ENCODE measurements at places on chromosomes 11 and 22.
A peak's percentile ranks its signal among the peaks of the same experiment; 100 is the strongest.

DNA sequence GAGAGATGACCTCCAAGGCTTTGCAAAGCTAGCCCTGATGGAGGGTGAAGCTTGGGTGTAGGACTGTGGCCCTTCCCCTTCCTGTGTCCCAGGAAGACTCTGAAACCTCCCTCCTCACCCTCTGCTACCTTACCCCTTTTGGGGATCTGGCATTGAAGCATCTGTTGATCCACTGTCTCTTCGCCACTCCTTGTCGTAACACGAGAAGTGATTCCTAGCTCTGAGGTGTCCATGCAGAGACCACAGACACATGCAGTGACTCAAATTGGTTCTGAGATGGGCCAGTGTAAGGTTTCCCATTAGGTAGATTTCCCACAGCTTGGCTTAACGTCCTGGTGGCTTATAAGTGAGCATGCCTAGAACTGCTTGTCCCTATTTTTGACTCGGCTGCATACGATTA is 101.4 kb downstream of the ZBTB16 start:
- no peak for DNase-seq

GRCh38 chr22:46049726-46050450 is 72.9 kb upstream of the WNT7B start:
- DNase-seq = no peak

GRCh38 chr22:50323900-50324299 is 2.9 kb downstream of the DENND6B start:
- no peak for DNase-seq

DNA sequence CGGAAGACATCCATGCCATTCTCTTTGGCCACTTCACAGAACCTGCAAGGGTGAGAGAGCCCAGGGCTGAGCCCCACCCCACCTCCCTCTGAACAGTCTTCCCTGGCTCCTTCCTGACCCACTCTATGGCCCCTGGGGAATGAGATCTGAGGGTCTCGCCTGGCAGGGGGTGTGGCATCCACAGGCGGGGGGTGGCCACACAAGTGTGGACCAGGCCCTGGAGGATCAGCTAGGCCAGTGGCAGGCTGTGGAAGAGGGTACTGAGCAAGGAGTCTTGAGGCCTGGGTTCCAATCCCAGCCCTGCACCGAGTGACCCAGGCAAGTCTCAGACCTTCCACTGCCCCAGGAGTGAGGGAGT is 5.6 kb upstream of the LRFN4 start:
- no peak for DNase-seq

DNA sequence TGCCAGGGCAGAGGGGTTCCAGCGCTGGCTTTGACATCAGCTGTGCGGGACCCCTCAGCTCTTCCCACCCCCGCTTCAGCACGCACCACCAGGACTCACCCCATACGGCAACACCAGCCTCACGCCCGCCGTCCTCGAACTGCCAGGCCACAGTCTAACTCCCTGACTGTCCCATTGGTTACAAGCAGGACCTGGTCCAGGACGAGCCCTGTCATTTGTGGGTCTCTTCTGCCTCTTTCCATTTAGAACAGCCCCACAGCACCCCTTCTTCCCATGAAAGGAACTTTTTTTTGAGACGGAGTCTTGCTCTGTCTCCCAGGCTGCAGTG is 81.7 kb downstream of the PHF21B start:
- no peak for DNase-seq

GRCh38 chr11:12767027-12767426 is 92.8 kb downstream of the TEAD1 start:
- no peak for DNase-seq

DNA sequence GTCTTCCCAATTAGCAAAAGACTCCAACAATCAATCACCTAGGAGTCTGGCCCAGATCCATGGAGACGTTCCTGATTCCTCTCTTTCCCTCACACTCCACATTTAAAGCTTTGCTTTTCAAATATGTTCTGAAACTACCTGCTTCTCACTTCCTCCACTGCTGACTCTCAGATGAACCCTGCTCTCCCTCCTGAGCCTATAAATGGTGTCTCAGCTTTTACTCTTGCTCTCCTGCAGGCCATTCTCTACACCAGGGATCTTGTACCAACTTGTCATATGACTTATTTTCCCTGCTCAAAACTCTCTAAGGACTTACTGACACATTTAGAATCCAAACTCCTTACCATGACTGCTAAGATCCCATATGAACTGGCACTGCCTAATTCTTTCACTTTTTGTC is 138.4 kb upstream of the DDI1 start:
- no peak for DNase-seq

GRCh38 chr11:9568854-9569587 is 4.4 kb upstream of the WEE1 start:
- no peak for DNase-seq

DNA sequence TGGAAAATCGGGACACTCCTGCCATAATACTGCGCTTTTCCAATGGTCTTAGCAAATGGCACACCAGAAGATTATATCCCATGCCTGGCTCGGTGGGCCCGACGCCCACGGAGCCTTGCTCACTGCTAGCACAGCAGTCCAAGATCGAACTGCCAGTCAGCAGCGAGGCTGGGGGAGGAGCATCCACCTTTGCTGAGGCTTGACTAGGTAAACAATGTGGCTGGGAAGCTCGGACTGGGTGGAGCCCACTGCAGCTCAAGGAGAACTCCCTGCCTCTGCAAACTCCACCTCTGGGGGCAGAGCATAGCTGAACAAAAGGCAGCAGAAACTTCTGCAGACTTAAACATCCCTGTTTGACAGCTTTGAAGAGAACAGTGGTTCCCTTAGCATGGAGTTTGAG is 15.6 kb downstream of the PTH start:
- DNase-seq = no peak

- no peak for DNase-seq
These were observed 315.2 kb downstream of the BLID start for GRCh38 chr11:121800731-121801393.

- no peak for DNase-seq
These were observed at the start of the genes MPST and TST for GRCh38 chr22:37019309-37020191. Gene MPST, plus strand, starts transcription at chr22:37019742. Its CDS starts 95 bp downstream, at chr22:37019837. Gene TST, minus strand, starts transcription at chr22:37019447. Its CDS starts 715 bp downstream, at chr22:37018732.

DNA sequence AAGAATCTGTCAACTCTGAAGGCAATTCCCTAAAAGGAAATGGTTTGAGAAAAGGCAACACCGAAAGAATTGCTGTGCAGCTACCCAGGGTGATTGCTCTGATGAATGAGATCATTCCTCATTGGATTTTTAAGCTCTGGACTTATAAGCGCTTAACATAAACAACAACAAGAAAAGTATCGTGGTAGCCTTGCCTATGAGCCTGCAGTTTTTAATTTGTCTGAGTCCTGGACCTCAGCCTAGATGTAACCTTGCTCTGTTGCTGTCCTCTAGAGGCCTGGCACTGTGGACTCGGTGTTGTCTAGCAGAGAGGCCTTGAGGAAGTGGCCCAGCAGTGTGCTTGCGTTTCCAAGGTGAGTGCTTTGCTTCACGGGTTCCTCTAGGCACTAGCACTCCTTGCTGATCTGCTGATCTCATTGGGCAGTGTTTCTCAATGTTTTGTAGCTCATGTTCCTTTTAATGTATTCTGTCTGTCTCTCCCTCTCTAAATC is 20.4 kb downstream of the CCDC81 start:
- no peak for DNase-seq

GRCh38 chr22:17152340-17152739 is 6.7 kb downstream of the HDHD5 start:
- DNase-seq = no peak

- no peak for DNase-seq
These were observed 369 bp downstream of the XRRA1 start for GRCh38 chr11:74948546-74948897.

- no peak for DNase-seq
These were observed 13.1 kb downstream of the MGAT3 start for GRCh38 chr22:39469681-39470450.

DNA sequence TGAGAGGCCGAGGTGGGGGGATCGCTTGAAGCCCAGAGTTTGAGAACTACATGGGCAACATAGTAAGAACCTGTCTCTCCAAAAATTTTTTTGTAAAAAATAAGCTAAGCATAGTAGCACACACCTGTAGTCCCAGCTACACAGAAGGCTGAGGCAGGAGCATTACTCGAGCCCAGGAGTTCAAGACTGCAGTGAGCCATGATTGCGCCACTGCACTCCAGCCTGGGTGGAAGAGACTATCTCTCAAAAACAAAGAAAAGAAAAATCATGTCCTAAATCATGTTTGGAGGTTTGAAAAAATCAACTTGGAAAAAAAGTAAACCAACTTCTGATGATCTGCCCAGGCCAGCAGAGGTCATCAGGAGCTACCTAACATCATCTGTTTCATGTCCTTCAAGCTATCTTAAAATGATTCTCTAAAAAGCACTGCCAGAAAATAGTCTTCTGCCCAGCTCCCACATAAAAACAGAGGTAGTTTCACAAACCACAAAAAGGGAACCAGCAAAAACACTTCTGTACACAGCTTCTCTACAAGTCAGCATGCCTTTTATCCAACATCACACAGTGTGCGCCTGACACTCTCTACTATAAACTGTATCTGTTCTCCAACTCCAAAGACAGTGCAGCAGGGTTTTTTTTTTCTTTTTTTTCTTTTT is 165.0 kb downstream of the SOX6 start:
- no peak for DNase-seq

- no peak for DNase-seq
These were observed 17.9 kb upstream of the FJX1 start for GRCh38 chr11:35600331-35600838.

DNA sequence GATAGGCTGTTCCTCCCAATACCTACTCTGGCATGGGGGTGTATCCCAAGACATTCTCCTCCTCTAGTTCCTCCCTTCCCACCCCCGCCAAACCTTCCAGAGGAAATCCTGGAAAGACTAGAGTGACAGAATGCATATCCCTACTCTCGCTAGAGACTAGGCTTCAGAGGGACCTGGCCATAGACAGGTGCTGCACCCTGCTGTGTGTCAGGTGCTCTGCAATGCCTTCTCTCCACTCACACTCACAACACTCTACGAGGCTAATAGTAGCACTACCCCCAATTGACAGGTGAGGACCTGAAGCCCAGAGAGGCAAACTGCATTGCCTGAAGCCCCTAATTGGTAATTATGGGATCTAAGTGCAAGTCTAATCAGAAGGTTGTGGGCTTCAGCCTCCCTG is 46.2 kb upstream of the LMO1 start:
- DNase-seq = no peak

GRCh38 chr11:50298182-50298988 is 265.7 kb downstream of the OR4C45 start:
- DNase-seq = no peak

DNA sequence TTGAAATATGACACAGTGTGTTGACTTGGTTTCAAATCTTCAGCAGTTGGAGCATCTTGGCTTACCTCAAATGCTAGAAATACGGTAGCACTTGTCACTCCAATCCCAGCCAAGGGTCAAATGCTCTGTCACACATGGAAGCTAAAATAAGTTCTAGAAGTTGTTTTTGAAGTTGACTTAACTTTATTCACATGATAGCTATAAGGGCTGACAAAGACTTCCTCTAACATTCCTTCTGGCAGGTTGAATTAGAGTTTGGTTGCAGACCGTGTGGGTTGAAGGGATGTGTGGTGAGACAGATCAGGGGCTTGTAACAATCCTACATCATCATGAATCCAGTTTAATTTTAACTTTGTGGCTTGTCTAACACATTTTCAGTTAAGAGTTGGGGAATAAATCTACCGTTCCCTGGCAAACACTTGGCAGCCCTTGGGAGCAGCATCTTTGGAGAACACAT is 4.6 kb downstream of the SLN start:
- no peak for DNase-seq

- no peak for DNase-seq
These were observed 20.2 kb downstream of the MYO18B start for GRCh38 chr22:25762147-25762546.

DNA sequence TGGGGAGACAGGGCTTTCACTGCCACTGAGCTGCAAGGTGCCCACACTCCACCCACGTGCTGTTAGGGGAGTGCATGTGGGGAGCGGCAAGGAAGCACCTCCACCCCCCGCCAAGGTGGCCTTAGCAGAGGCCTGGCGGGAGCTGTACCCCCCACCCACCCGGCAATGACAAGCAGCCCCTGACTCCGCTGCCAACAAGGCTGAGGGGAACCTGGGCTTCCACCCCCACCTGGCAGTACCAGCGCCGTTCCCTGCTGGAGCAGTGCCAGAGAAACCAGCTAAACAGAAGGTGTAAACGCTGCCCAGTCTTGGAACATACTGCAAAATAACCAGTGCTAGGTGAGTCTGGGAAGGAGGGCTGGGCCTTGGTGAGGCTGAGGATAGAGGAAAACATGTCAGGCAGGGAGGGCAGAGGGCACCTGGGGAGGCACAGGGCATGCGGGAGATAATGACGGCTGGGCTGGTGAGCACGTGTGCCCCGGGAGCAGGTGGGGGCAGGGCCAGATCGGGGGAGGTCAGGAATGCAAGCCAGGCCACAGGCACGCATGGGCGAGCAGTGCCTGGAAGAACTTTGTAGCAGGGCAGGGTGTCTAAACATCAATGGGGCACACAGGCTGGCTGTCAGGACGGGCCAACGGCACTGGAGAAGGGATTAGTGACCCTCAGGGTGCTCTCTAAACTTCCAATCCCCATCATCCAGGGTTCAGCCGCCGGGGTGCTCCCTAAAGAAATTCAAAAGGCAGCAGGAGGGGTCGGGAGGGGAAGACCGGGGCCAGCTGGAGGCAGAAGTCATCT is 6.6 kb downstream of the CERK start:
- no peak for DNase-seq

- DNase-seq = peak; percentile 64
These were observed 16.7 kb downstream of the ATG2A start for GRCh38 chr11:64900263-64900678.

GRCh38 chr22:50062509-50063135 is 4.5 kb upstream of the TTLL8 start:
- no peak for DNase-seq

DNA sequence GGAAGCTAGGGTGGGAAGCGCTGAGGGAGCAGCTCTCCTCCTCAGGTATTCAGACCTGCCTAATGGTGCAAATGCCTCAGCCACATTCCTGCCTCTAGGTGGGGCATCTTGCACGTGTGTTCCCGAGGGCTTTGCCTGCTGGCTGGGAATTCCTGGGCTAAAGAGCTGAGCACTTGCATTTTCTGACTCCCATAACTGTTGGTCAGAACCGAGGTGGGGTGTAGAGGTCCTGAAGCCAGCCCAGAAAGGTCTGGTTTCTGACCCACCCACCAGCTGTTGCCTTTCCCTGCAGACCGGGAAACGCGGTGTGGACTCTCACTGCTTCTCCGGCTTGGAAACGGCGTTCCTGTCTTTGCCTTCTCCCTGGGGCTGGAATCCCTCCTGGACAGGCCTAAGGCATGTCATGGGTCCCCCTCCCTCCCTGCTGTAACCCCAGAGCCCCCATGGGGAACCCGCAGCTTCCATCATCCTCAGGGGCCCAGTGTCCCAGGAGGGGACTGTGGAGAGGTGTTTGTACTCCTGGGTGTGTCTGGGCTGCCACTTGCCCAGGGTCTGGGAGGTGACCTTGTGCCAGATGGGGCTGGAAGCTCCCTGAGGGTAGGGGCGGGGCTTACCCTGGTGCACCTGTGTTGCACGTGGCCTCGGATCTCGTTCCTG is 24.0 kb upstream of the SMIM38 start:
- DNase-seq = no peak

- DNase-seq = no peak
These were observed 137.2 kb downstream of the GRIK4 start for GRCh38 chr11:120648771-120649170.

DNA sequence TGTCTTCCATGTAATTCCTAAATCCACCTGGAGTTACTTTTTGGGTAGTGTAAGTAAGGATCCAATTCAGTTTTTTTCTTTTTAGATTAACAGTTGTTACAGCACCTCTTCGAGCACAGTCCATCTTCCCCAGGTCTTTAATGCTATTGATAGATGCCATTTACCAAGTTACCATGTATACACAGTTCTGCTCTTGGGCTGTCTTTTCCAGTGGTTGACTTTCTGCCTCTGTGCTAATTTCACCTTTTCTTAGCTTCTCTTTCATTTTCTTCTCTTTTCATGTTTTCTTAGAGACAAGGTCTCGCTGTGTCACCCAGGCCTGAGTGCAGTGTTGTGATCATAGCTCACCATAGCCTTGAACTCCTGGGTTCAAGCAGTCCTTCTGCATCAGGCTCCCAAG is 12.0 kb downstream of the ATXN10 start:
- no peak for DNase-seq
